ENCODE measurements at places on chromosomes 4 and X.

DNA sequence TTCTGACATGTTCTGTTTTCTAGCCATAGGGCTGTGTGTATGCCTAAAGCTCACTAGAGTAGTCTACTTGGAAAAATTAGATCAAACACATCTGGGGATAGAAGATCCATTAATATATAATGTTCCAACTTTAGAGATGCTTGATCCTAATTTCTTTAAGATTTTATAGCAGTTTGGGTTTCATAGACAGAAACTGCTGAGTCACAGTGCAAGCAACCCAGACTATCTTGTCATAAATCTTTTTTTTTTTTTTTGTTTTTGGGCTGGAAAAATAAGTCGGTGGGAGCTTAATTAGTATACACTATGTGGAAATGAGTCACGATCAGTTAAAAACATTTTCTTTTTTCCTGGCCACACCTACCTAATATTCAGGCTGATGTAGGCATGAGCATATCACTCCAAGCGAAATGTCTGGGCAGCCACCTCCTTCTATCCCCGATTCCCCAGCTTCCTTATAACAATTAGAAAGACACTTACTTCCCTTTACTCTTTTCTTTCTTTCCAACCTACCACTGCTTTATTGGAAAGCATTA is 58.2 kb upstream of the CASK start:
- no peak for DNase-seq

DNA sequence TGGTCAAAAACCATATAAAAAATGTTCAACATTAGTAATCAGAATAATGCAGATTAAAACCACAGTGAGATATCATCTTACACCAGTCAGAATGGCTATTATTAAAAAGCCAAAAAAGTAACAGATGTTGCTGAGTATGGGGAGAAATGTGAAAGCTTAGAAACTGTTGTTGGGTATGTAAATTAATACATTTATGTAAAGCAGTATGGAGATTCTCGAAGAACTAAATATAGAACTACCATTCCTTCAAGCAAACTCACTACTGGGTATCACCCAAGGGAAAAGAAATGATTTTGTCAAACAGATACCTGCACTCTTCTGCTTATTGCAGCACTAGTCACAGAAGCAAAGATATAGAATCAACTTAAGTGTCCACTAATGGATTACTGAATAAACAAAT is 576.4 kb upstream of the EPHA5 start:
- no peak for DNase-seq

DNA sequence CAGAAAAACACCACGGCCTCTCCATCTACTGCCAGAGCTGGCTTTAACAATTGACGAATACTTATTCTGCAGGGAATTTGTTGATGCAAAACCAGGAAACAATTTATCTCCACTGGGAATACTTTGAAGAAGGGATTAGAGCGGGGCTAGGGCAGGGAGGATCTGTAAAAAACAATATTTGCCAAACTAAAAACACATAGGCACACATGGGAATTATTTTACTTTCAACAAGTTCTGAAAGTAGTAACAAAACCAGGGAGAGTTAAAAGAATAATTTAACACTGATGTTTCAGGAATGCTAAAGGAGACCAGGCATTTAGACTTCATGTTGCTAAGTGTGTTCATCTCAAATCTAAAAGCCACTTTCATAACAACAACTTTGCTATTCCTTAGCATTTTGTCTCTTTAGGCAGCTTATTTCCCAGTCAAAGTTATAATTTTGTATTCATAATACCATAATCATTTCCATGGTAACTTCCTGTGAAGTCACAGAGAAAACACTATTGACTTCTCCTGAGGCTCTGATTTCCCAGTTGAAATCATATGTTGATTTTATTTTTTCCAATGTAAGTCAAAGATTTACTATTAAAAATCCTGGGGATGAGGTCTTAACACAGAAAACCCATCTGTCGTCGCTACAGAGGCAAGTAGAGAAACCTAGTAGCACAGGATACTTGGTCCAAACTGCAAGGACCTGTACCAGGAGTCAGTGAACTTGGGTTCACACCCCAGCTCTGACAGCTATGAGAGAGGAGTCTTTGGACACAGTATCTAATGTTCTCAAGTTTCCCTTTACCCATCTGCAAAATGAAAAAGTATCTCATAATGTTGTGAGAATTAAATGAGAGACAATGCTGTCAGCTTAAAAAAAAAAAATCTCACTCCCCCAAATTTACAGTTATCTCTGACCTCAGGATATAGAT is 69.3 kb downstream of the SH3RF1 start:
- DNase-seq = no peak

DNA sequence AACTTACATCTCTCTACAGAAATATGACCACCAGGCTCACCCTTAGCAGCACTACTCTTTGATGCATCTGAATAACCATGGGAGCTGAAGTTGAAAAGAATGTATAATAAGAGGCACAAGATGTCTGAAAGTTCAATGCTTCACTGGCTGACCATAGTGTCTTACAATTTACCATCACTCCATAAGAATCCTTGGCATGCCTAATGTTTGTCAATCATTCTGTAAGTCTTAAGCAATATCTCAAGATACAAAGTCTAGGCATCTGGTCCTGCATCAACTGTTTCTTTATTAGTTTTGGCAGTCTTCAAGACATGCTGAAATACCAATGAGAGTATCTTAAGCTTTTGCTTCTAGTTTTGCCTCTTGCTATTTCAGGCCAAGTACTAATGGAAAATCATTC is 755.5 kb downstream of the STIM2 start:
- DNase-seq = no peak

DNA sequence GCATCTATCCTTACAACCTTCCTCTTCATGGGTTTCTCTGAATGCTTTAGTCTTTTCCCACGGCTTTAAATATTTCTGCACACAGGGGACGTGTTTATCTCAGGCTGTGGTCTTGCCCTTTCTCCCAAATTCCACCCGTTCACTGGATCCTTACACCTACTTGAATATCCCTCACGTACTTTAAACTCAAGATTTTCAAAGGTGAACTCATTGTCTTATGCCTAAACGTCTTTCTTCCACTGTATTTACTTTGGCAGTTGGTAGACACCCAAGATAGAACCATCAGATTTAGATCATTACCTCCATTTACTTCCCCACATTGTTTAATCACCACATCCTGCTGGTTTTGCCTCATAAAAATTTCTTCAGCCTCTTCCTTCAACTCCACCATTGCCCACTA is 269.2 kb downstream of the CBLL2 start:
- no peak for DNase-seq

Data from activated B cell treated with CpG ODN at 0.5 μM for 24 hours (primary cell).